ENCODE measurements at places on chromosomes 1 and 21.
A peak's percentile ranks its signal among the peaks of the same experiment; 100 is the strongest.

GRCh38 chr21:36104317-36105300 lies 30.3 kb upstream of the CBR3 start:
- DNase-seq = peak; percentile 63

DNA sequence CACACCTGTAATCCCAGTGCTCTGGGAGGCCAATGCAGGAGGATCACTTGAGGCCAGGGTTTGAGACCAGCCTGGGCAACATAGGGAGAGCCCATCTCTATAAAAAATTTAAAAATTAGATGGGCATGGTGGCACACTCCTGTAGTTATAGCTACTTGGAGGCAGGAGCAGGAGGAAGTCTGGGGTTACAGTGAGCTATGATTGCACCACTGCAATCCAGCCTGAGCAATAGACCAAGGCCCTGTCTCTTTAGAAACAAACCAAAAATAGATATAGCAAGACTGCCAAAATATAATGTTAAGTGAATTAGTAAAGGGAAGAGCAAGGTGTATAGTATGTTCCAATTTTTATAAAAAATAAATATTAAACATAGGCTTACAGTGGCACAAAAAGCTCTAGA lies 28.8 kb downstream of the PLEKHO1 start:
- no peak for DNase-seq

DNA sequence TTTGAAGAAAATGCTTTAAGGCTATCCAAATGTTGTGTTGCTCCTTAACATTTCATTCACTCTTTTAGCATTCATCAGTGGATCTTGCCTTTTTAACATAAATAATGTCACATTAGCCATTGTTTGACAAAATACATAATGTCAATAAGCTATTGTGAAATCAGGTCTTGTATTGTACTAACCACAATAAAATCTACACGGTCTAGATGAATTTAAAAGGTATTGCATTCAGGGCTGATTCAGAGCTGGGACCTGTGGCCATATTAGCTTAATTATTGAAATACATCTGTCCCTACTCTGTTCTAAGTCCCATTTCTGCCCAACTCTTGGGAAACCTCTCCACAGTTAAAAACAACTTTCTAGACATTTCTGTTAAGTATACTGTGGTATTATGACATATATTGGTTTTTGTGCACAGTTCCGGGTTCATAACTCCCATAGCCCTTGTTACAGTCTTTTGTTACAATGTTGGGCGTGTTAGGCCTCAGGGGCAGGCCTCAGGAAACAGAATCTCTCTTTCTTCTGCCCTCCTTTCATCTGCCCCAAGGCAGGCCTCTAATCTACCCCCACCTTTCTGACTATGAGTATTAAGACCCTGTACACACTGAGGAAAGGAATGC lies 44.7 kb upstream of the CITED4 start:
- DNase-seq = no peak

DNA sequence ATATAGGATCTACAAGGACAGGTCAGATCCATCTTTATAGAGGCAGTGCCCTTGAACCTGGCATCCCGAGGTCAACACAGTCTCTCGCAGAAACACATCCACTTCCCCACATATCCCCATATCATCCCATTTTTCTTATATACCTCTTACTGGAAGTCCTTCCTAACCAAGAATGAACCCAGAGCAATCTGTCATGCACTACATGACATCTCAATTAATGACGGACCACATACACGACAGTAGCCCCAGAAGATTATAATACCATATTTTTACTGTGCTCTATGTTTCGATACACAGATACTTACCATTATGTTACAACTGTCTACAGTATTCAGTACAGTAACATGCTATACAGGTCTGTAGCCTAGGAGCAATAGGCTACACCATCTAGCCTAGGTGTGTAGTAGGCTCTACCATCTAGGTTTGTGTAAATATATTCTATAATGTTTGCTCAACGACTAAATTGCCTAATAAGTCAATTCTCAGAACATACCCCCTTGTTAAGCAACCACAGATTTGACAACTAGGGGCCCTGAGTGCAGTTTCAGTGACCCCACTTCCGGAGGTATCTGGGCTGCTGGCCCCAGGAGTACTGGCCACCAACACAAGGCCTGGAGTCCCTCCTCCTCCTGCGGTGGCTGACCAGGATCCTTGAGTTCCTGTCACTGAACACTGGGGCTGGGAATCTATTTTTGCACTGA lies 28.1 kb downstream of the PTPN14 start:
- no peak for DNase-seq

DNA sequence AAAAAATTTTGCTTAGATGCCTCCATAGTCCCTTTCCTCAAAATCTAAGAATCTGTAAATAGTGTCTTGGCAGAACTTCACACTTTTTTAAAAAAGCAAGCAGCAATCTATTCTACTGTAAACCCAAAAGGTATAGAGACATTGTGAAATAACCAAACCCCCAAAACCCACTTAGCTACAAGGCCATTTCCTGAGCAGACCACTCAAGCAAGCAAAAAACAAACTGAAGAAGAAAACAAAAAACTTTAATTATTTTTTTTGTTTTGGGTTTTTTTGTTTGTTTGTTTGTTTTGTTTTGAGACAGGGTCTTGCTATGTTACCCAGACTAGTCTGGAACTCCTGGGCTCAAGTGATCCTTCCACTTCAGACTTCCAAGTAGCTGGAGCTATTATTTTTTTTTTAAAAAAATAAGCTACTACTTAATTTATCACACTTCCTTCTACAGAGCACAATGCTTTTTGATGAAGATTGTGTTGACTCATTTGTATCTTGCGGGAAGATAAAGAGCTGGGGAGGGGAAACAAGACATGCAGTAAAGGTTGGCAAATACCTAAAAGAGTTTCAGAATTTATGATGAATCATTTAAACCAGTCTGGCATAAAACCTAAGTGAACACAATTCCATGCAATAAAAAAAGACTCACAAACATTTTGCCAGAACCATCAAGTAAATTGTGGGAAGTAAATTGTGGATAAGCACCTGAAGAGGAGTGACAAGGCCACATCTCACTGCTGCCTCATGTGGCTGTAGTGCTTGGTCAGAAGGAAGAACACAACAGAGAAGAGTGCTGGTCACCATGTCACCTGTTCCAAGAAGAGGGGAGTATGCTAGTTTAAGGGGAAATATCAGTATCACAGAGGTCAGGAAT lies 2.7 kb upstream of the PTPN22 start:
- DNase-seq = peak; percentile 9

- no peak for DNase-seq
These were observed 66.6 kb downstream of the SCCPDH start for GRCh38 chr1:246790833-246791232.

DNA sequence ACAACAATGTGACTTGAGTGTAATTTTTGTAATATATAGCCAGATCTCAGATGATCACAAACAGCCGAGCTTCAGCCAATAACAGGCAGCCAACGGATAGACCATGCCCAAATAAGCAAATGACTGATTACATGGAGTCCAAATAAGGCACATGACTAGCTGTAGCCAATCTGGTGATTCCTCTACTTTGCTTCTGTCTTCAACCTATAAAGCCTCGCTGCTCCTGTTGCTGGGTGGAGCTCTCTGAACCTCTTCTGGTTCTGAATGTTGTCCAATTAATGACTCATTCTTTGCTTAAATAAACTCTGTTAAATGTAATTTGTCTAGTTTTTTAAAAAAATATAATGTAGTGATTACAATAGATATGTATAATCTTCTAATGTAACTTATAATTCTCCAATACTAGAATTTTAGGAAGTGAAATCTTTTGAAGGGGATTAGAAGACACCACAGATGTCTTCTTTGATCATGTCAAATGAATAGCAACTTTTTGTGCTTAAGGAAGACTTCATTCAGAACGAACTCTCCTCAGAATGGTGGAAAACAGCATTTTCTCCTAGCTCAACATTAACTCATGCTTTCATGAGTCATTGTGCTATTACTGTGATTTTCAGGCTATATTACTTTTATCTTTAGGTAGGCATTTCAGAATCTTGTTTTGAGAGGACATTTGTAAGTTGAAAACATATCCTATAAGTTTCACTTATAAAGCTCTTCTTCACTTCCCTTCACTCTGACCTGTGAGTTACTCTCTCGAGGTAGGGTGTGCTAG lies 857.8 kb upstream of the B3GALT2 start:
- DNase-seq = no peak

DNA sequence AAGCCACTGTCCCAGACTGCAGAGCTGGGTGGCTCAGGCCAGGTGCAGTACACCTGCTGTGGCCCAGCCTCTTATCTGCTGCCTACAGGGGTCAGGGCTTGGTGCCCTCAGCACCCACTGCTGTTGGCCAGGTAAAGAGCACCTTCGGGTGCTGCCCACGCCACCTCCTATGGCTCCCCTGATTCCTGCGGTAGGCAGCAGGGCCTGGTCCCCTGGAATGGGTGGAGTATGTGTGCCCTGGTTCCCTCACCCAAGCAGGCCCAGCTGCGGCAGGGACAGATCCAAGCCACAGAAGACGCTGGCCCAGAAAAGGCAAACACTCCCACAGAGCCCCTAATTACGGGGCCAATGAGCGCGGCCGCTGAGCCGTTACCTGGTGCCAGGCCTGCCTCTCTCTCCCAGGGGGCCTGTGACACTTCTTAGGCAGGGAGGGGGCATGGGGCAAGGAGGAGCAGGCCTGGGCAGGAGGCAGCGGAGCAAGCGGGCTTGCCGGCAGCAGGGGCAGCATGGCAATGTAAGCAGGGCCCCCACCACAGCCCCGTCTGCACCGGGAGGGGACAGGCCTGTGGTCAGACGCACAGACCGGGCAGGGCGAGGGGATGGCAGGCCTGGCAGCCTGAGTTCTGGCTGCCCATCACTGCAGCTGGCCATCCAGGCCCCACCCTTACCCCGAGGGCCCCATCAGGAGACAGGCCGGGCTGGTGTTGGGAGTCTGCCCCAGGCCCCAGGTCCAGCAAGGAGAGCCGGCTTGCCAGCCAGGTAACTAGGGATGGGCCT lies 19.0 kb downstream of the ESPN start:
- no peak for DNase-seq

DNA sequence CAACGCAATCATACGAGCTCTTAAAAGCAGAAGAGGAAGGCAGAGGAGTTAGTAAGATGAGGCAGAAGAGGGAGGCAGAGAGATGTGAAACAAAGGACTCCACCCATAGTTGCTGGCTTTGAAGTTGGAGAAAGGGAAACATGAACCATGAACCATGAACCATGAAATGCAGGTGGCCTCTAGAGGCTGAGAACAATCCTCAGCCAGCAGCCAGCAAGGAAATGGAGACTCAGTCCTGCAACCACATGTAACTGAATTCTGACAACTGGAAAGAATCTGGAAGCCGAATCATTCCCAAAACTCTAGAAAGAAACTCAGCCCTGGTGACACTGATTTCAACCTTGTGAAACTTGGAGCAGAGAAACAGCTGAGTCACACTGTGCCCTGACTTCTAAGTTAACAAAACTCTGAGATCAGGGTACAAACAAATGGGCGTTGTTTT lies 10.1 kb downstream of the DIPK1A start:
- no peak for DNase-seq

DNA sequence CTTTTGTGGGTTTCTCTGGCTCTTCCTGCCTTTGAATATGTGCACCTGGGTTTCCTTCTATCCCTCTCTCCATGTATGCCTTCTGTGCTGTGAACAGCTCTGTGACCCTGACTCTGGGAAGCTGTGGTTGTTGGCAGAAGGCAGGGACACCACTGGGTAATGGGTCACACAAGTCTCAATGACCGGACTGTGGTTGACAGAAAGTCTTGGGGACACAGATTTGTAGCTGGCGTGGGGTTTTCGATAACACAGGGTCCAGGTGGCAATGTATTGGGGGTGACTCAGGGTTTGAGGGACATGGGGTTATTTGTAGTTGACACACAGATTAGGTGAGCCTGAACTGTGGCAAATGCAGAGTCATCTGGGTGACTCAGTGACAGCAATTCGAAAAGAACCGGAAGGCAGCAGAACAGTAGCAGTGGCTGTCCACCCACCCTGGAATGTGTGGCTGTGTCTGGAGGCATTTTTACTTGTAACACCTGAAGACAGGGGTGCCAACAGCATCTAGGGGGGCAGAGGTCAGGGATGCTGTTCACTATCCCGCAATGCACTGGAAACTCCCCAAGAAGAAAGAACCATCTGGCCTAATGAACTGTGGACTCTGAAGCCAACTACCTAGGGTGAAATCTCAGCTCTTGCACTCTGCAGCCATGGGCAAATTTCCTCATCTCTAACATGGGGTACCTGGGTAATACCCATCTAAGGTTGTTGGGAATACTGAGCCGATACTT lies 13.0 kb upstream of the SLC6A9 start:
- DNase-seq = no peak
